EL (cell line): ENCODE measurements at places on chromosomes 16 and 17.

GRCh38 chr17:52233632-52234031 is 75.1 kb upstream of the CA10 start:
- DNase-seq = no peak

DNA sequence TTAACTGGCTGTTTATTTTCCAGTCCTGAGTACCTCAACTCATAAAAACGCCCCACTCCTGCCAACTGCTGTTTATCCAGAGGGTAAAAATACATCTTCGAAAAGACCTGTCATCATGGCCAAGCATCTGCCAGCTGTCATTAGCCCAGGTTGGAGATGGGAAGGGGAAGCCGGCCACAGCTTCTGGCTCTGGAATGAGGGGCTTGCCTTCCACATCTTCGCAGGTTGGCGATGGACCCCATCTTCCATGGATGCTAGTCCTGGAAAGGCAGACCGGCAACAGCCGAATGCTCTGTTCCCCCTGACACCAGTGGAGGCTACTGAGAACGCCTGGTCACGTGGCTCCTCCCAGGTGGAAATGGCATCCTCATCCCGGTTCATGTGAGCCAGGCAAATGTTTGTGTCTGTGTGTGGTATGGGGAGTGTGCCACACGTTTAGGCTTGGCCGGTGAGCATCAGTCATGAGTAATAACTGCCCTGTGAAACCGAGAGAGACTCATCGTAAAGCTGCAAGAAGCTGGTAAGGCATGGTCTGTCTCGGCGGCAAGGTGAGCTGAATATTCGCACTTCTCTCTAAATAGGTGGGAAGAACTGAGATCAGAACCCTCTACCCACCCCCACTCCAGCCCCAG is 420 bp upstream of the KRTAP17-1 start:
- DNase-seq = no peak

GRCh38 chr17:28518132-28518531 is 12.0 kb downstream of the FOXN1 start:
- DNase-seq = no peak

DNA sequence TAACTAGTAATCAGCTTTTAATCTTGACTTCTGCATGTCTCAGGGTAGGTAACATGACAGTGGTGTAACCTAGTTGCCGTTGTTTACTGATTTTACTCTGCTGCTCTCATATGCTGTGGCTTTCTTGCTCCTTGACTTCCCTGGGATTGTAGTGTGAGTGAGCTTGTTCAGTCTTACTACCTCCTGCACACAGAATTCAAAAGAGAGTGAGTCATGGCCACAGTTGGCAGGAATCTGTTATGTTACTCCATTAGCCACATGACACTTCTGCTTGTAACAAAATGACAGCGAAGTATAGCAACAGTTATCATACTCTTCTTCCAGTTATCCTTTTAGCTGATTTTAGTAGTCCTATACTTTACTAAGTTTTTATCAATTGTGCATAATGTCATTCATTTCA is 18.8 kb downstream of the TNRC6A start:
- DNase-seq = peak; percentile 88

DNA sequence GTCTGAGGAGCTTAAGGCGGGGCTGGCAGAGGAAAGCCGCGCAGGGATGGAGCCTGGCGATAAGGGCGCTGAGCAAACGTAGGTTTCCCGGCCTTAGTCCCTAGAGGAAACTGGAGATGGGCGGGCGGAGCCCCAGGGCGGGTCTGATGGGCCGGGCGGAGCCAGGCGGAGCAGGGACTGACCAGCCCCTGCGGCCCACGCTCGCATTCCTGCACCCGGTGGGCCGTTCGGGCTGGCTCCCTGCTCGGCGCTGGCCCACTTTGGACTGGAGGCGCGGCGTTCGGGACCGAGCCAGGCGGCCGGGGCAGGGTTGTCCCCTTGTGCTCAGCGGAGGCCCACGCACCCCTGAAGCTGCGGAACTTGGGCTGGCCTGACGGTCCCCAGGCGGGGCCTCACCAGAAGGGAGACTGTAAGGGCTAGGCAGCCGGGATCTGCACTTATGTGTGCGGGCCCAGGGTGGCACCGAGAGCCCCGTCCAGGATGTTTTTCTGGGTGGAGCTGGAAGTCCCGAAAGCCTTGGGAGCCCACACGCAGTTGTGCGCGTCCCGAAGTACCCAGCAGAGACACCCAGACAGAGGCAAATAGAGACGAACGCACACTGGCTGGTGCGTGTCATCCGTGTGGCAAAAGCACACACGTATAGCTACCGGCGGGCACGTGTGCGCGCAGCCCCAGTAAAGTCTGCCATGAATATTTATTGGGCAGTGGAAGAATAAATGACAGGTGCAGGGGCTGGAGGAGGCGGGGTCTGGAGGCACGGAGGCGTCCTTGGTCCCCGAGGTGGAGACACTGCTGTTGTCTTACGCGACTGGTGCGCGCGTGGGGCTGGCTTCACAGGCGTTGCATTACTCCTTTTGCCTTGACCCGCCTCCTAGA is 1.4 kb downstream of the PYDC1 start:
- peak; percentile 70 for DNase-seq
